ENCODE measurements at places on chromosomes 4 and X. TPM values are rescaled to one million over a fixed set of nuclear protein-coding genes. Genes with fewer than 3 reads are reported as not detected.

DNA sequence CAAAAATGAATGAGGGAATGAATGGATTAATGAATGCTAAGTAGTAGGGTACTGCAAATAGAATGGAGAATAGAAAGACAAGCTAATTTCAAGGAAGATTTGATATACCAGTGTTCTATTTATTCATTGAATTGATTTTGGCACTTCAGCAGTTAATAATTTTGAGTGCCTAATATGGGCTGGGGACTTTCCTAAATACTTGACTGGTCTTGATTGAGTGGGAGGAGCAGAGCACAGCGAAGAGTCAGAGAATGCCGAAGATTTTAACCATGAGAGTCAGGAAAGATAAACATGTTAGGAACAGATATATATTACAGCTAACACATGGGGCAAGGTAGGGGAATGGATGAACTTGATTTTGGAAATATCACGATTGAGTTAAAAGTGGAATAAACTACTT, 10.6 kb downstream of the IL15 start:
- DNase-seq, result no peak

DNA sequence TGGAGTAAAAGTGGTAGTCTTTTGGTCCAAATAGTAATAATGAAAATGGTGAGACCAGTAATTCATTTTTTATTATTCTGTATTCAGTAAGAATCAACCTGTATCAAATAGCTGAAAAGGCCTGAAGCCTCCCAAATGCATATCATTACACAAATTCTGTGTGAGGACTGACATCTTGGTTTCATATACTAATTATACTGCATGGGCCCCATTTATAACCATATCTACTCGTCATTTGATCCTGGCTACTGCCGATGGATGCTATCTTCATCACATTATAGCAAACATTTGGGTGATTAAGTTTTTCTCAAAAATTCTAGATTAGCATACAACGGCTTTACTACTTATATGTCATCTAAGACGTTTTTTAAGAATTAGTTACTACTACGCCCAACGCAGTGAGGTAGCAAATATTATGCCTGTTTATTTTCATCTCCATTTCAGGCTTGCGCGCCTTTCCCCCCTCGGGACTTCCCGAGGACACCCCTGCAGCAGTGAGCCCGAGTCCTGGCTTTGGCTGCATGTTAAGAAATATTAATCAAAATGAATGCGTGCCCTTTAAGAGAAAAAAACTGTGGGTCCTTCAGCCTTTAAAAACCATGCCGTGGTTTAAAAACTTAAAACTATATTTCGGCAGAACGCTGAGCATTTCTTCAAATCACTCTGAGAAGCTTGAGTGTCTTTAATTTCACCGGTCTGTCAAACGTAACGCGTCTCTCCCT, 814 bp upstream of the MMAA start:
- DNase-seq, result no peak

The P2RY8 gene
- not detected for total RNA-seq

The TEX11 gene
- total RNA-seq, result not detected

GRCh38 chr4:10582059-10582686, 102.4 kb downstream of the CLNK start:
- no peak for DNase-seq
